Germinal center (tissue), 1 donor: ENCODE measurements at places on chromosomes 3 and 15.

- no peak for DNase-seq
Measured at GRCh38 chr15:76293361-76293760, 17.9 kb downstream of the ETFA start.

- no peak for DNase-seq
Measured at GRCh38 chr3:179768080-179768479, 115.2 kb downstream of the USP13 start.

GRCh38 chr3:131048030-131048429 lies 21.4 kb downstream of the NEK11 start:
- DNase-seq = no peak

- peak; percentile 58 for DNase-seq
Measured at GRCh38 chr3:129034642-129035041, 25.9 kb upstream of the GP9 start.

GRCh38 chr15:81809543-81809942 lies 236.3 kb downstream of the MEX3B start:
- peak; percentile 31 for DNase-seq

DNA sequence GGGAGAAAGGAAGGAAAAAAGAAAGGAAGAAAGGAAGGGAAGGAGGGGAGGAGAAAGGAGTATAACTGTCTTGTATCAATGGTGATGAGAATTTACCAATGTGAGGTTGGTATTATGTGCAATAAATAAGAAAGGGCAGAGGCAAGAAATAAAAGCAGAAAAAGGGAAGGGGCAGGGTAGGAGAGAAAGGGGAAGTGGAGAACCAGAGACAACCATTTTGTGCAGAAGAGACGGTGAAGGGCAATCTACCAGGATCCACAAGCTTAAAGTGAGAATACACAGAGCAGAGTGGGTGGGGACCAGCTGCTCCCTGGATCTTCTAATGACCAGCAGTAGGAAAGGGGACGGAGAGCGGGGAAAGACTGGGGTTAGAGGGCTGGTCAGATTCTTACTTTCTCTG lies 106.9 kb upstream of the SLCO2A1 start:
- no peak for DNase-seq

DNA sequence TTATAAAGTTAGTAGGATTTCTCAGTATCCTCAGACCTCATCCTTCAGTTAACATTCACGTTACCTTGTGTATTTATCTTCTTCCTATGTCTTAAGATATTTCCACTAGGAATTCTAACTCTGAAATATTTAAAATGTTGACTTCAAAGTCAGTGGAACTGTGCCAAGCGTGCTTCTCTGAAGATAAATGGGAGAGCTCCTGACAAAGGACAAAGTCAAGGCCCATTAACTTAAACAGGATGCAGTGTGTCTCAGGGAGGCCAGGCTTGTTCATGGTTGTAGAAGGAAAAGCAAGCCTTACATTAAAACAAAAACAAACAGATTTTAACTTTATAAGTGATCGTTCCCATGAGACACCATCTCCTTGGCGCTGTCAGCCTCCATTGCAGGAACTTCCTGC lies 41.5 kb downstream of the ABHD17C start:
- no peak for DNase-seq

GRCh38 chr15:99954361-99955180 lies 221.3 kb upstream of the LYSMD4 start:
- no peak for DNase-seq

DNA sequence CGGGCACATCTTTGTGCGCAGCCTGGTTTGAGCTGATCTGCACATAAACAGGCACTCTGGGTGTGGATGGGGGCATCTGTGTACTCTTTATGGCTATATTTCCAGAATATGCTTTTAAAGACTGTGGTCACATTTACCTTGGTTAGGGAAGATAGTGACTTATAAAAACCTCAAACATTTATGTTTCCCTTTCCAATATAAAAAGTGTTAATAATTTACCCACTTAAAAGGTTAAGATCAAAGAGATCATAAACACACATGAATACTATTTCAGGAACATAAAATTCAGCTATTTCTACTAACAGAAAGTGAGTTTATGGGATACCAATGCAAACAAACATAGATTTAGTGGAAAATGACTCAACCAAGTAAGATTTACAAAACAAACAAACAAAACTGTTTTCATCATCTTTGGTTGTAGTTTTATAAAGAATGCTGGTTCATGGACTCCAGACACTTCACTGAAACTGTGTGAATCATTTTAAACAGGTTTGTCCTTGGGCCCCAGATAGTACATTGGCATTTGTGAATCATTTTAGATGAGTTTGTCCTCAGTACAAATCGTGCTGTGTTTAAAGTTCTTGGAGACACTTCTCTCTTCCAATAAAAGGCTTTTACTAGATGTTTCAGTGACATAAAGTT lies 253.5 kb upstream of the CTDSPL start:
- no peak for DNase-seq
